CD4-positive, alpha-beta T cell treated with Interleukin-2 at 100 ng/mL for 4 hours (primary cell): ENCODE measurements at places on chromosomes 6 and 20.

- DNase-seq, result no peak
These were observed 18.6 kb downstream of the ZKSCAN8 start for GRCh38 chr6:28160233-28160632.

- DNase-seq, result no peak
These were observed 69.3 kb downstream of the BTBD3 start for GRCh38 chr20:11986954-11987353.

DNA sequence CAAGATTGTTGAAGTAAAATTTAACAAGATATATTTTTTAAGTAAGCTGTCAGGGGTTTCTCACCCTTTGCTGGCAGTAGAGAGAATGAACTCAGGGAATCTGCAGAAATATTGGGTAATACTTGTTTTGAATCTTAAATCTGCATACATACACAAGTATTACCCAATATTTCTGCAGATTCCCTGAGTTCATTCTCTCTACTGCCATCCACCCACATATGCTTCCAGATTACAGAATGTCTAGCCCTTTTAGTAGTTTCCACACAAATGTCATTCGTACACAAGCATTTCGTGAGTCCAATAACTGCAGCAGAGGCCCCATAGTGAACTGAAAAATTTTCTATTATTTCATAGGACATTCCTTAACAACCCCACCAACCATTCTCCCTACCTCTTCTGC, 69.6 kb upstream of the TNFRSF21 start:
- DNase-seq, result no peak

DNA sequence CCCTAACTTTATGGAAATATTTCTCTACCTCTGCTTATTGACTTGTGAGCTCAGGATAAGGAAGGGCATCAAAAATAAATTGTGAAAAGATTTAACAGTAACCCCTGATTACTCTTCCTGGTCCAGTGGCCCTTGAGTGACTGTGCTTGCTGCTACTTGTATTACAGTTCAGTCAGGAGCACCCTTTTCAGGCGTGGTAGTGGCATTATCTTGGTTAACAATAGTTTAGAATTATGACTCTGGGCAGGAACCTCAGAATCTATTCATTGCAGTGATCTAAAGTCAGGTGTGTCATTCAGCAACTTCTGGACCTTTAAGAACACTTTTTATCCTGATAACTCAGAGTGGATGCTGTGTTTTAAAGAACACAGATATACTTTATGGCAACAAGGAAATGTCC, 43.4 kb downstream of the FAM135A start:
- DNase-seq, result no peak

DNA sequence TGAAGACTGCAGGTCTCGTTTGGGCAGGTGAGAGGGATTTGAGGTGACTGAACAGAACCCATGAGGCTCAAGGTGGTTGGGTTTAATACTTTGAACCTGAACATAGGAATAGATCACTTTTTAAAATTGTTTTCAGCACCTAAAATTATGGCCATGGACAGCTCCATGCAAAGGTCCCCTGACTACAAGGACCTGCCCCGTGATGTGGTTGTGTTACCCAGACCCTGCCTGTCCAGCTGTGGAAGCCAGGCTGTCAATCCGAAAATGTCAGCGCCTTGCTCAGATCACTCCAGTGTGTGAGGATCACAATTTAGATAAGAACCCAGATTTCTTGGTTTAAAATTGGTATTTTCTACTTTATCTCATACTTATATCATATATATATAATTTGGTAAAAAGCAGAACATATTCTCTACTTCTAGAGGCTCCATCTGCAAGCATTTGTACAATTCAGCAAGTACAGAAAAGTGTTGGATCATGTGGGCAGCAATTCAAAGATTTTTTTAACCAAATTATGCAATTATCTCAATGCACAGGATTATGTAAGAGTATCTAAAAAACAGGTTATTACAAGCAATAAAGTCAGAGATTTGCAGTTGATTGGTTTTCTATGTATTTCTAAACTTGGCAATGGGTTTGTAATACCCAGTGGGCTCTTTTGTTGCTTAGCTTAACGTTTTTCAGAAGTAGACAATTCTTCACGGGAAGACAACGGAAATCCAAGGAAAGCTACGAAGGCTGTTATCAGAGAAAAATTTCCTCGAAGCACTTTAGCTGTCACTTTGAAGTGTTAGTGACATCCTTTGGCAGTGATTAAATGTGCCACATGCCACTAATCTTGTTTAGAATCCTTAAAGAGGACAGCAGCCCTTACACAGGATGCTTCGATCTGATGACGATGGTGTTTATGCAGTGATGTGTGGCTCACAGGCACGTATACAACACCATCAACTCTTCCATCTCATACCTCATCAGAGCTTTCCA, 24.1 kb upstream of the RPS6KA2 start:
- DNase-seq, result no peak

GRCh38 chr6:31763619-31763940, 1.1 kb downstream of the SAPCD1 start:
- DNase-seq, result no peak

DNA sequence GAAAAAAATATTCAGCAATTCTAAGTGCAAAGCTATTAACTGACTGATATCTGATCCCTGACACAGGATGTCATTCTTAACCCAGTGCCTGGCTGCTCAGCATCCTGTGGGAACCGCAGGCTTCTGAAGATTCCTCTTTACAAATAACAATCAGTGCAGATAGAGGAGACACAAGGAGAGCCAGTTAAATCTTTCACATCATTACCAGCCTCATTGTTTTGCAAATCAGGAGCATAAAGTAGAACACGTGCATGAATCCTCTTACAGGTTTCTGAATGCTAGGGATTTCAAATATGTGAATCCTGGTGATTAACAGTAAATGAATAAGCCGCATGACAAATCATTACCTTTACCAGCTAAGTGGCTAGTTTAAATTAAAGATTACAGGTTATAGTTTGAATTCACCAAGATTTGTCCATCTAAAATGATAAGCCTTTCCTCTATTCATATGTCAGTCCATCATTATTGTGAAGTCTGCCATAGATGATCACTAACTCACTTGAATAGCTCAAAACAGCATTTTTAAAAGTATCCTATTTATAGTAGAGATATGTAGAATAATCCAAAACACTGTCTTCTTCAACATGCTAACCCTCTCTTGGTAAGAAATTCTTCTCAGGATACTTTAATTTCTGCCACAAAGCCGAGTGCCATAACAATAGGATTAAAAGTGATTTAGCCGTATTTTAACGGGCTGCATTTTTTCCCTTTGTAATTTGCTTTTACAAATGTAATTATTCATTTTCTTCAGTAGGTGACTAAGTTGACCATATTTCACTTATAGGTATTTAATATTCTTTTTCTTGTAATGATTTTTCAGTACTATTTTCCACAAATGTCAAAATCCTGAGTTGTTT, 367.3 kb upstream of the EPHA7 start:
- DNase-seq, result no peak

DNA sequence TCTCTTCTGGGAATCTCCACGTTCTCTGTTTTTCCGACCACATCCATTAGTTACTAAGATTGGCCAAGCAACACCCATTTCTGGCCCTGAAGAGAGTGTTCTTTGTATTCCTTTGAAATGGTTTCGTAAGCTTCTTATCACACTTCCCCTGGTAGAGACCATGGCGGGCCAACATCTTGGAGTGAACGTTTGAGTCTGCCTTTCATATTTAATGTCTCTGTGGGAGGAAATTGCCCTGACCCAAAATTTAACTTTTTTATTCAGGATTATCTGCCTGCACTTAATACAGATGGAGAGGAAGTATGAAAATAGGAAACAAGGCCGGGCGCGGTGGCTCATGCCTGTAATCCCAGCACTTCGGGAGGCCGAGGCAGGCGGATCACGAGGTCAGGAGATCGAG, 177.0 kb upstream of the SNX9 start:
- no peak for DNase-seq

DNA sequence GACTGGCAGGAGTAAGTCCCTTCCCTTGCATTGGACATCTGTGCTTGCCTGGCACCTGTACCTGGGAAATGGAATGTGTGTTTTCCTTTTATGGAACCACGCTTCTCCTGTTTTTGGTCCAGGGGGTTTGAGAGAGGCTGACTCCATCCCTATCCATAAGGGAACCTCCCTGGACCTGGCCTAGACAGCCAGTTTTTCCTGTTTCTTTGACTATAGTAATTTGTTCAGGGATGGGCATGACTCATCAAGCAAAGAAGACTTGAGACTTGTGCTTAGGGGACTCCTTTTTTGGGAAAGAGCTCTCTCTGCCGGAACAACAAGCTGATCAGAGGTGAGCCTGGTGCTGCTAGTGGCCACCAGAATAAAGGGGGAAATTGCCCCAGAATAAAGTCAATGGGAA, 393.8 kb downstream of the CDH26 start:
- DNase-seq, result no peak

DNA sequence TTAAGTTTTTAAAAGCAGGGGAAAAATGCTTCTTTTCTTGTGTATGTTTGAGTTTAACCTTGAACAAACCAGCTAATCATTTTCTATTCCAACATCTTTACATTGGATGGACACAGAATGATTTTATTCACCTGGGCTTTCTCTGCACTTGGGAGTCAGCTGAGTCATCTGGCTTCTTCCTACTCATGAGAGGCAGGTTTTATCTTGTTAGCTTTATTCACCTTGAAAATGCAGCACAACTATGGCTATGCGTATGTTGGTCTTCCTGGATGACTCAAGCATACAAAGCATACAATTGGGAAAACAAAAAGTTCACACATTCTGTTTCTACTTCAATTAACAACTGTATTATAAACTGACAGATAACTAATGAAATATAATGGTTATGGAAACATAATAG, 737.7 kb downstream of the FRK start:
- DNase-seq, result no peak

GRCh38 chr20:21505810-21506530, 7.9 kb downstream of the NKX2-2 start:
- DNase-seq, result peak; percentile 67

- DNase-seq, result no peak
These were observed 189.7 kb upstream of the PMEPA1 start for GRCh38 chr20:57899554-57899953.

DNA sequence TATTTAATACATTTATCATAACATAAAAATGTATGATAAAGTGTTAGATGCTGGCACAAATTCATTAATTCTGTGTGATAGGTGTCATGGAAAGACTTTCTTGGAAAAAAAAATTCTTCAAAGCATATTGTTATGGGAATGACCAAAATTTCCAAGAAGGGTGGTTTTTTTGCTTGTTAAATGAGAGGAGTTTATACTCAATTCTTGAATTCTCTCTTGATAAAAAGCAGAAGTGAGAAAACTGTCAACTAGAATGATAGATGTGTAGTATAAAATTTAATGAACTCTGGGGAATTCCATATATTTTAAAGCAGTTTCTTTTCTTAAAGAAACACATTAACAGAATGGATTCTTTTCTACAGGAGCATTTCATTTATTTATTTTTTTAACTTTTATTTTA, 62.0 kb upstream of the SNAP91 start:
- no peak for DNase-seq

GRCh38 chr6:26553264-26553634, 15.1 kb downstream of the HMGN4 start:
- peak; percentile 86 for DNase-seq

DNA sequence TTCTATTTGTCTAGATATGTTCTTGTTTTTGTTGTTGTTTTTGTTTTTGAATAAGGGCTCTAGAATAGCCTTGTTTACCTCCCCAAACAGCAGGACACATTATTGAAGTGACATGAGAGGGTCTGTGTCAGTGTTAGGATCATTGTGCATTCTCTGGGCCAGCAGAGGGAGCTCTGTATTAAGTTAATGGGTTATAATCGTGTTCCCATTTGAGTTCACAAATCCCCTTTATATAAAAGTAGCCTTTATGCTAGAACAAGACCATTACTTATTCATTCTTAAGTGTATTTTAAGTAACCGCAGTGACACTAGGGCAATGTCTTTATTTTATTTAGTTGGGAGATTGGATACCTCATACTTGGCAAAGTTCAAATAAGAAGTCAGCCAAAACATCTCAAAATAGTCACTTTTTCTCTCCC, 44.8 kb downstream of the STK4 start:
- DNase-seq, result peak; percentile 65

GRCh38 chr6:45714741-45715507, 300.7 kb downstream of the CLIC5 start:
- DNase-seq, result peak; percentile 79

DNA sequence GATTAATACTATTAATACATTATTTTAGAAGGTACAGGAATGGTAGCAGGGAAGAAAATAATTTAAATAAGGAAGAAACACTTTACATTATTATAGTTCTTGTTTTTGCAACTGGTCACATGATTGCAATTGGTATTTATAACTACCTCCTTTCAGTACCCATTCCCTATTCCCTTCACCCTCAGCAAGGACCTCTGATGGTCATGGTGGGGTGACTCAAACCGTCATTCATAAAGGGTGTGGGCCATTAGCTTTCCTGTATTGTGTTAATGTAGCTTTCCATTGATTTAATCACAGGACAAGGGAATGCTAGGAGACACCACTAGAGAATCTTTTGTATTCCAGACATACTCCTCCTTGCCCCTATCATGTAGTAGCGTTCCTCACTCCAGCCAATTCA, 47.2 kb upstream of the TMEM244 start:
- no peak for DNase-seq

DNA sequence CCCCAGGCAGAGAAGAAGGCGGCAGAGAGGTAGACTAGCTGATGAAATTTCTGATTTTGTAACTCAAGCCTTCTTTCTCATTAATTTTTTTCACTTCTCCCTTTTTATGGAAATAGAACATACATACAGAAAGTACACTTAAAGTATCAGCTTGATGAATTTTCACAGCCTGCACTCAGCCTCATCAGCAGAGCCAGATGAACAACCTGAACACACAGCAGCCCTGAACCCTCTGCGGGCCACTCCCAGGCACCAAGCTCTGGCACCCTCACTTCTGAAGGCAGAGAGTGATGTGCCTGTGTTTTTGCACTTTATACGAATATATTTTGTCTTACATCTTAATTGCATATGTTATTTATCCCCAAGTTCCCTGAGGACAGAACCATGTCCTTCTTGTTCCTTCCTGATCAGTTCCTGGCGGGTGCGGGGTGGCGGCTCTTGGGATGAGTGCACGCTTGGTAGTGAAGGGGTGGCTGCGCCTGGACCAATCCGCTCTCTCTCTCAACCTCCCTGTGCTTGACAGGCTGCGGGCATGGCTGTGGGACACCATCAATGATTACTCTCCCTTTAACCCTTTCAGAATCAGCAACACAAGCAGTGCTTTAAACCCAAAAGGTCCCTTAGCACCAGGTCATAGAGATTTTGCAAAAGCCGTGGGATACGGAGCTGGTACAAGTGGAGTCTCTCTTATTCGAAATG, 34.8 kb upstream of the AFDN start:
- DNase-seq, result no peak

GRCh38 chr20:44400671-44400969, 45.1 kb downstream of the HNF4A start:
- DNase-seq, result no peak
